ENCODE measurements at places on chromosomes 11 and 22.

- DNase-seq: no peak
These were observed 8.0 kb downstream of the TKFC start for GRCh38 chr11:61340979-61341378.

GRCh38 chr11:73384125-73384441, 7.9 kb downstream of the RELT start:
- no peak for DNase-seq

DNA sequence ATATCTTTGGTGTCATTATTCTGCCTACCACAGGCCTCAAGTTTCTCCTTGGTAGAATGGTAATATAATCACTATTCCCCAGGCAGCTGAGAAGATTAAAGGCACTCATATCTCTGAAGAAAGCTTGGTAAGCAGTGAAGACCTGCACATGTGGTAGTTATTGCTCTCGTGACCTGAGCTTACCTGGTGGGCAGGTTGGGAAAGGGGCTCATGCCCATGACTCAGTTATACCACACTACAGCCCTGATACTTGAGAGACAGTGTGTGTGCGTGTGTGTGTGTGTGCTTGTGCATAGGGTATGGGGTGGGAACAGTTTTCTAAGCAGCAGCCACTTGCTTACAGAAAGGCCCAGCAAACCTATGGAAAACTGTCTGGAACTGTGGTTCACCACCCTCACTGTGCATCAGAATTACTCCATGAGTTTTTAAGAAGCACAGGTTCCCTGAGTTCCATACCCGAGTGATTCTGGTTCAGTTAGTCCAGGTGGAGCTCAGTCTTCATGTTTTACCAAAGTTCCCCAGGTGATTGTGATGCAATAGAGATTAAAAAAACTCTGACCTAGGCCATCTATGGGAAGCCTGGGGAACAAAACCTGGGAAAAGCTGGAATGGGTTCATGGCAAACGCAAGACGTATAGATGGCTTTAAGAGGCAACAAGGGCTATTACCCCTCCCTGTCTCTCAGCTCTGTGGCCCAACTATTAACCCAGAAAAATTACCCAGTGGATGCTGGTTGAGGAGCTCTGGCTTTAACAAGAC, 79.0 kb upstream of the ZBED5 start:
- no peak for DNase-seq

GRCh38 chr22:47460176-47460575, 697.7 kb downstream of the TBC1D22A start:
- no peak for DNase-seq
